NCI-H2171 treated with DMSO at 0.1 percent for 48 hours (cell line): ENCODE measurements at places on chromosomes 4 and X.

DNA sequence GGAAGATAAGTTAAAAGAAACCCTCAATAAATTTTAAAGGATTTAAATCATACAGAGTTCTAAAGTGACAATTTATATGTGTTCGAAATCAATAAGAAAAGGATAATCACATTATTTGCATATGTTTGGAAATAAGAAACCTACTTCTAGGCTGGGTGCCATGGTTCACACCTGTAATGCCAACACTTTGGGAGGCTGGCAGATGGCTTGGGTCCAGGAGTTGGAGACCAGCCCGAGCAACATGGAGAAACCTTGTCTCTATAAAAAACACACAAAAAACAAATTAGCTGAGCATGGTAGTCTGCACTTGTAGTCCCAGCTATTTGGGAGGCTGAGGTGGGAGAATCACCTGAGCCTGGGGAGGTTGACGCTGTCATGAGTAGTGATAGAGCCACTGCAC lies 8.1 kb upstream of the SAP30 start:
- DNase-seq, result peak; percentile 60

DNA sequence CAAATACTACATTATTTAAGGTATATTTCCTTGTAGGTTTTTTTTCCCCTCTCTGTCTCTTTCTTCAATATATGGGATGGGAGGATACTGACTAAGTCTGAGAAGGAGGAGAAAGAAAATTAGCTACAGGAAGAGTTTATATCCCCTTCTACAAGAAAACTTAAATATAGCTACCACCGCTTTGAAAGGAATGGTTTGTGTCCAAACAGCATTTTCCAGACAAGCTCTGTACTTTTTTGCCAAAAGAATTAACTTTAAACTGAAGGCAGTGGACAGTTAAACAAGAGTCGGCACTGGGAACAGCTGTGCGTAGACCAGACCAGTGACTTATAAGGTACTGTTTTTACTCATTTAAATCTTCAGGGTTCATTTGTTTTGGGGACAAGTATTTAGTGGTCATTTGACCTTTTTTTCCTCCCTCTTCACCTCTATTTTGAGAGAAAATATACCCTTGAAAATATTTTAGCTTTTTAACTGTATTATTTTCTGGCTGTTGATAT lies 303.7 kb downstream of the ARHGAP24 start:
- no peak for DNase-seq

DNA sequence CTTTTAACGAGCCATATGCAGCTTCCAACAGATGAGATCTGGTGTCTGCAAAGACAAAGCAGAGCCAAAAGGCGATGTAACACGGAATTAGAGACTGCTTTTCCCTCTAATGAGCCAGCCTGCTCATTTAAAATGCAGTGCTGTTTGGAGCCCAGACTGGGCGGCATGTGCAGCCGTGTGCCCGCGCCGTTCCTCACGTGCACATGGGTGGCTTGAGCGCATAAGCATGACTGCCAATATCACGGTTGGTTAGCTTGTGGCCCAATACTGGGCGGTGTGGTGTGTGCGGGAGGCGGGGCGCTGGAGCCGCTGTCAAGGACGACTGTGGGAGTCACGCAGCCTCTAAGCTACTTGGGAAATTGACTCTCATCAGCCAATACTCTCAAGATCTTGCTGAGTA lies 87.0 kb upstream of the SCOC start:
- peak; percentile 89 for DNase-seq

- DNase-seq, result no peak
These were observed 83.0 kb downstream of the MAB21L2 start for GRCh38 chr4:150664935-150665334.

- no peak for DNase-seq
These were observed 565.7 kb upstream of the SMIM31 start for GRCh38 chr4:164188236-164188635.

- DNase-seq, result no peak
These were observed 247.4 kb upstream of the GIMD1 start for GRCh38 chr4:106615961-106616360.

DNA sequence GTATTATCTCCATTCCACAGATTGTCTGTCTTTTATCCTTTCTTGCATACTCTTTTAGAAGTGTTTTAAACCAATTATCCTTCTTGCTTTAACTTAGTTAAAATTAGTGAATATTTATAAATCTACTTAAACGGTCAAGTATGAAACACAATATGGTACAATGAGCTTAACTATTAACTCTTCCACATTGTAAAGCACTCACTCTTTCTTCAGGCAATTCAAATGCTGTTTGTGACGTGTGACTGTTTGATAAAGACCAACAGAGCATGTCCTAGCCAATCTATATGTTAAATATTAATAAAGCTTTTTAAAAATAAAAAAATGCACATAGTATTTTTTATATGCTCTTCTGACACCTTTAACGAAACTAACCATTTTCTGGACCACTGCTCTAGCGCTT lies 192.7 kb downstream of the ARAP2 start:
- no peak for DNase-seq

- no peak for DNase-seq
These were observed 590 bp upstream of the NAF1 start for GRCh38 chr4:163167333-163167626.

- peak; percentile 55 for DNase-seq
These were observed 104.2 kb downstream of the AFF1 start for GRCh38 chr4:87038837-87039615.

DNA sequence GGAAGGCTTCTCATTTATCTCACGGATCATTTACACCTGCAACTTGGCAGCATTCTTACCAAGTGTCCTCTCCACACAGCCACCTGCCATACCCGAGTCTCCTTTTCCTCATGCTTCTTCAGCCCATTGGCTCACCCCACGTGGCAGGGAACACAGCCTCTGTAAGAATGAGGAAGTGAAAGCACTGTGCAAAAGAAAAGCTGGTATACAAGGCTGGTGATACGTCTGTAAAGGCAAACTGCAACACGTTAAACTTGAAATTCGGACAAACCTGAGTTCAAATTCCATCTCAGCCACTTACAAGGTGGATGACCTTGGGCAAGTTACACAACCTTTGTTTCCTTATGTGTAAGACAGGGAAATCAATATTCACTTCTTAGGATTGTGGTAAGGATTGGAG lies 164.0 kb upstream of the RASGEF1B start:
- DNase-seq, result peak; percentile 9

GRCh38 chr4:186144946-186145569 lies 40.6 kb downstream of the FAM149A start:
- DNase-seq, result peak; percentile 6

DNA sequence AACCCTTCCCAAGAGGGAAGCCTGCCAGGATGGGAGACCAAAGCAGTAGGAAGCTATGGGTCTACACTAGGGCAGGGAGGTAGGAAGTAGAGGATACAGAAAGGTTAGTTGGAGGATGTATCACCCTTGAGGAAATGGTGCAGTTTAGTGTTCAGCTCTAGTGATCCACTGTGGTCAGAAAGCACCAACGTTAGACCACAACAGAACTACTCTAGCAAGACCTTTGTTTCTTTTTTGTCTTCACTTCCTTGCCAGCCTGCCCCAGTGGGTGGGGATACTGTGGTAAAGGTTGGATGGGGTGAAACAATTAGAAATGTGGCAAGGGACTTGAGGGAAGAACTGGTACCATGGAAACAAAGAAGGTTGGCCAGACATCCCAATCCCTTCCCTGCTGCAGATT lies 83.3 kb downstream of the DDIT4L start:
- no peak for DNase-seq

DNA sequence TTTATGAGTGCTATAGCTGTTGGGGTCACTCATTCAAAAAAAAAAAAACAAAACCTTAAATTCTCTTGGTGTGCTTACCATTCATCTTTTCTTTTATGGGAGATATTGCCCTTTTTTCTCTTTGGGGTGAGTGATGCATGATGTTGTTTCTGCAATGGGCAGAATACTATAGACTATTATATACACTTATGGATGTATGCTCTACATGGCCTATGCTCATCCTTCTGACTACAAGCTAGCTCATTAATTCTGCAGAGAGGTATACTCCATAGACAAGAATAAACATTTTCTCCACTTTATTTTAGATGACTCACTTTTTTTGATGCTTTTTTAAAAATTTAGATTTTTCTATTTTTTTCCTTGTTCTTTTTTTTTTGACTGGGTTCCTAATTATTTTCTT lies 160.3 kb upstream of the ANK2 start:
- DNase-seq, result no peak

GRCh38 chr4:78781924-78782323 lies 5.8 kb downstream of the BMP2K start:
- DNase-seq, result no peak

- DNase-seq, result no peak
These were observed 711.4 kb upstream of the GALNTL6 start for GRCh38 chr4:171101845-171102244.

- no peak for DNase-seq
These were observed 4.4 kb downstream of the GPRIN3 start for GRCh38 chr4:89303177-89303576.

DNA sequence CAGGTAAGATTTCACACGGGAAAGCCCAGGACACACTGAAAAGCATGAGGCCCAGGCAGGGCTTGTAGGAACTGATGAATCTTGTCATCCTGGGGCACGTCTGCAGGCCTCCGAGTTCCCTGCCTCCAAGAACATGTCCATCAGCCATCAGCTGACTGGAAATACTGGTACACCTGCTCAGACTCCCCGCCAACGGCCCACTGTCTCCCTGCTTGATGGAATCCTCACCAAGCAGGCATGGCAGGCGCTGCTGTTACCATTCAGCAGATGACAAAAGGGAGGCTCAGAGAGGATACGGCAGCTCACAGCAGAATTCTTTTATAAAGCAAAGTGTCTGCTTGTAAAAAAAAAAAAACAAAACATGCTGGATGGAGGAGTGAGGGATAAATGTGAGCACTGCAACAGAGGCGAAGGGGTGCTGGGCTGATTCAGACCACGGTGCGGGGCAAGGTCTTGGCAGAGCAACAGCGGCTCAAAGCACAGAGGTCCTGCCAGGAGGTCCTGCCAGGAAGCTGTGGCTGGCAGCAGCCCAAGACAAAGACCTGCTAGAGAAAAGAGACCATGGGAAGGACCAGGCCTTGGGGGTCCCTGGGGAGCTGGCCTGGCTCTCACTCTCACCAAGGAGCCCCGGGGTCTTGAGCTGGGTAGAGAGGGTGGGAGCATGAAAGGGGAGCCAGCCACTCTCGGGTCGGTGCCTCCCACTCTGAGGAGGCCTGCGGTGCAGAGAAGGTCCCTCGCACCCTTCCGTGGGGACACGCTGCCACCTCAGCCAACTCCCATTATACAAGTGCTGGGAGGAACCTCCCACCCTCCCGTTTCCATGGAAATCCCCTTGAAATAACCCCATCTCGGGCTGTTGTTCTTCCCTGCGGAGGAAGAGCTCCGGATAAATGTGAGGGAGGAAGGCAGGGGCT lies 25.6 kb downstream of the PPP2R2C start:
- no peak for DNase-seq
